ENCODE measurements at places on chromosomes 13 and 19.

- DNase-seq: no peak
Measured at GRCh38 chr19:35149463-35149862, 5.1 kb upstream of the FXYD5 start.

- no peak for DNase-seq
Measured at GRCh38 chr19:47725759-47726401, 12.7 kb downstream of the EHD2 start.

DNA sequence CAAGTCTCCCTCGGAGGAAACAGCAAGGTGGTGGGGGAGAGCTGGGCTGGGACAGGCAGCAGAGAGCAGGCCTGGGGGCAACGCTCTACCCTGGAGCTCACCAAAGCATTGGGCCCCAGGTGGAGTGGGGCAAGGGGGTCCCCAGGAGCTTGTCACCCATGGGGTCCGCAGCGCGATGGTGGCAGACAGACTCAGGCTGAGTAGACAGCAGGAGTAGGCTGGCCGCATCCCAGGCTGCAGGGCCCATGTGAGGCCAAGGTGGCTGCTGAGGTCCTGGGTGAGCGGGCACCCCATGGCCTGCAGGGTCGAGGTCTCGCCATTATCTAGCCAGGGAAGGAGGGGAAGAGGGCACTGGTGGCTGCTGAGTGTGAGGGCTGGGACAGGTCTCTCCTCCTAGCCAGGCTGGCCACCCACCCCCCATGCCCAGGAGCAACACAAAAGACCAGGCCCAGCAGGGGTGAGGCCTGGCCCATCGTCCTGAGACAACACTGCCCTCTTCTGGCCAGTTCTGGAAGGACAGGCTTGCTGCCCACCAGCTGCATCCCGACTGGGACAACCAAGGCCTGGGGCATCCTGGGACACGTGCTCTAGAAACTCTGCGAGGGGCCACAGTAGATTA is 33.1 kb downstream of the CEBPG start:
- DNase-seq: peak; percentile 43

- no peak for DNase-seq
Measured at GRCh38 chr13:102862624-102863210, 16.9 kb downstream of the ERCC5 start.

- DNase-seq: no peak
Measured at GRCh38 chr13:111171629-111172028, 56.5 kb downstream of the ARHGEF7 start.

GRCh38 chr13:111949311-111949710 is 117.6 kb upstream of the SOX1 start:
- DNase-seq: no peak

- DNase-seq: no peak
Measured at GRCh38 chr13:42477596-42478190, 96.3 kb upstream of the TNFSF11 start.

DNA sequence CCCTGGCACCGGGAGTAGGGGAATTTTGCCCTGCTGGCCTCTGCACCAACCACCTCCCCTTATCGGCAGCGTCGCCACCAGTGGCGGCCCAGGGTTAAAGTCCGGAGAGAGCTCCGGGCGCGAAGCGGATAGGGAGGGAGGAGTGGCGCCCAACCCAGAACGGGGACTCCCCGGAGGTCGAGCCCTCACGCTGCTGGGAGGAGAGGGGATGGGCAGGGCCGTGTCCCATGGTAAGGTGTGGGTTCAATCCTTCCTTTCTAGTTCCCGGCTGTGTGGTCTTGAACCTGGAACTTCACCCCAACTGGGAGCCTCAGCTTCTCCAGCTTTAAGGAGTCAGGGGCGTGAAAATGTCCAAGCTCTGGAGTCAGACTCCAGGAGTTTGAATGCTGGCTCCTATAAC is 23.3 kb upstream of the BCL3 start:
- no peak for DNase-seq

GRCh38 chr19:5492635-5493409 is 37.6 kb downstream of the ZNRF4 start:
- DNase-seq: no peak

DNA sequence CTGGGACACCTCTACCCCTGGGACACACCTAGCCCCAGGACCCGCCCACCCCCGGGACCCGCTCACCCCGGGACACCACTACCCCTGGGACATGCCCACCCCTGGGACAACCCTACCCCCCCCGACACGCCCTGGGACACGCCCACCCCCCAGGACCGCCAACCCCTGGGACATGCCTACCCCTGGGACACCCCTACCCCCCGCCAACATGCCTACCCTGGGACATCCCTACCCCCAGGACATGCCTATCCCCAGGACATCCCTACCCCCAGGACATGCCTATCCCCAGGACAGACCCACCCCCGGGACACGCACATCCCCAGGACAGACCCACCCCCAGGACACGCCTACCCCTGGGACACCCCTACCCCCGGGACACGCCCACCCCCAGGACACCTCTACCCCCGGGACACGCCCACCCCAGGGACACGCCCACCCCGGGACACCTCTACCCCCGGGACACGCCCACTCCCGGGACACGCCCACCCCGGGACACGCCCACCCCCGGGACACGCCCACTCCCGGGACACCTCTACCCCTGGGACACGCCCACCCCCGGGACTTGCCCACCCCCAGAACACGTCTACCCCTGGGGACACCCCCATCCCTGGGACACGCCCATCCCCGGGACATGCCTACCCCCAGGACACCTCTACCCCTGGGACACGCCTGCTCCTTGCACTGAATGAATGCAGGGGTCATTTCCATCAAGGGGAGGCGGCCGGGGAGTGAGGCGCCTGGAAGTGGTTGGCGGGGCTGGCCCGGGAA is 32.3 kb downstream of the ADPRHL1 start:
- DNase-seq: no peak

GRCh38 chr13:29902632-29903305 is 52.4 kb upstream of the UBL3 start:
- no peak for DNase-seq

DNA sequence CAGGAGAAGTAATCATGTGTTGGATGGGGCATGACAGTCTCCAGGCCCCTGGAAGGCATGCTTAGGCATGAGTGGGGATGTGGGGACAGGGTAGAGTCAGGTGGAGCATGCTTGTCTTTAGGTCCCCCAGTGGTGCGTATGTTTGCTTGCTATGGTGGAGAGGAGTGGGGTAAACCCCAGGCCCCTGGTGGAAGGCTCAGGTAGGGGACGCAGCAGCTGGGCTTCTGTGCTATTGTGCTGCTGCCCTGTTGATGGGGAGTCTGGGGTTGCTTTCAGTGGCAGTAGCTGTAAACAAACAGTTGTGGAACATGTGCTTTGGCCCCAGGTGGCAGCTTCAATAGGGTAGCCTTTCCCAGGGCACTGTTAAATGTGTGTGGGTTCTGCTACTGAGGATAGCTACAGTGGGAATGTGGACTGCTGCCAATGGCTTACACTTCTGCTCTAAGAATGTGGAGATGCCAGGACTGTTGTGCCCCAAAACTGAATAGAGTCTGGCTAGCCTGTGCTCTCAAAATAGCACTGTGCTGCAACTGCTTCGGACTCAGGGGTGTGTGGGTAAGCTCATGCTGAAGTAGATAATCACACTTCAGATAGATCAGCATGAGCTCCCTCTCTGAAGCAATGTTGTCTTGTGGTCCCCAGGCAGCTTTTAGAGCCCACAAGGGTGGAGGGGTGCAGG is 1257.3 kb downstream of the DIAPH3 start:
- no peak for DNase-seq

DNA sequence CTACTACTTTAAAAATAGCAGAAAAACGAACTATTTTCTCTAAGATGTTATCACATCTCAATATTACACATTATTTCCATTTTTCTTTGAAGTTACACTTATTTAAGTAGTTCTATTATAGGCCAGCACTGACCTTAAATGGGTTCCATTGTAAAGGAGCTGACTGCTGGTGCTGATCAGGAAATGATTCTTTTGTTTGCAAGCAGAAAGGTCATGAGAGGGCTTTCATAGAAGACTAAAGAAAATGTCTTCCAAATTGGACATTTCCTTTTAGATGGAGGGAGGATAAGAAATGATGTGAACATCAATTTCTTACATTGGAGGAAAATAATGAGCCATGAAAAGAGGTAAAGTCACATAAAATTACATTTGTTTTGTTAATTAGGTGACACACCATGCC is 96.2 kb downstream of the SUCLA2 start:
- DNase-seq: no peak

- DNase-seq: no peak
Measured at GRCh38 chr19:1782521-1782920, 29.2 kb downstream of the ONECUT3 start.

DNA sequence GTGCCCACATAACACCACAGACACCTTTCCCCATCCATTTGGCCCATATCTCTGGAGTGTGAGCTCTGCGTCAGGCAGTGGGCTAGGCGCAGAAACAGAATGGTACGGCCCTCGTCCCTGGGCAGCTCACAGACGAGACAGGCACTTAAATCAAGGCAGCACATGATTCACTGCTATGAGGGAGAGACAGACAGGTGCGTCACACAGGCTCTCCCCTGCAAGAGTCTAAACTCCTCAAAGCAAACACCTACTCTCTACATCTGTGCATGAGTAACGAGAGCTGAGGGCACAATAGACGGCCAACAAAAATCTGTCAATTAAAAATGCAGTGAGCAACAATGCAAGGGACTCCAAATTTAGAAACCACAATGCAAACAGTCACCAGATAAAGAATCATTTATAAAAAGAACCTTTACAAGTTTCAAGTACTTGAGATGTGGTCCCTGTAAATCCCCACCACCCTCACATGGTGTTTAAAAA is 348.9 kb downstream of the UQCRFS1 start:
- no peak for DNase-seq

- DNase-seq: no peak
Measured at GRCh38 chr19:8138201-8138600, 11.2 kb downstream of the FBN3 start.

DNA sequence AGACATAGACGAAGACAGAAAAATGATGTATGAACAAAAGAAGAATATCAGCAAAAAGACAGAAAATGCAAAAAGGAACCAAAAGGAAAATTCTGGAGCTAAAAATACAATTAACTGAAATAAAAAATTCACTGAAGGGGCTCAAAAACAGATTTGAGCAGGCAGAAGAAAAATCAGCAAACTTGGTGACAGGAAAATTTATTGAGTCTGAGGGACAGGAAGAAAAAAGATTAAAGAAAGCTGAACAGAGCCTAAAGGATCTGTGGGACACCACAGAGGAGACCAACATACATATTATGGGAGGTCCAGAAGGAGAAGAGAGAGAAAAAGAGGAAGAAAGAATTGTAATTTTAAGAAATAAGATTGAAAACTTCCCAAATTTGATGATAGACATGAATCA is 7.4 kb upstream of the LSR start:
- no peak for DNase-seq

DNA sequence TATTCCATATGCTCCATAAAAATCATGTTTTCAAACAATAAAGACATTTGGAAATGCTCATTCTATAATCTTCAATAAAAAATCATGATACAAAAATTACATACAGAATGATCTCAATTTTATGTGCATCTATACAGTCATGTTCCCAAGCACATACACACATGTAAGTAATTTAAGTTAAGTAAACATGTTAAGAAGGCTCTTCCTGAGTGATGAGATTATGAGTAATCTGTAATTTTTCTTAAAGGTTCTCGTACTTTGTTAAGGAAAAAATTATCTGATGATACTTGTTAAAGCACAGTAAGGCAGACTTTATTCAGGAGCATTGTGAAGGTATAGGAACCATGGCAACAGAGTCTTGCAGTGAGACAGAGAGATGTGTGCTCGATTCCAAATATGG is 30.0 kb upstream of the DLEU7 start:
- no peak for DNase-seq

- DNase-seq: no peak
Measured at GRCh38 chr13:26255691-26256277, 1.9 kb downstream of the CDK8 start.

DNA sequence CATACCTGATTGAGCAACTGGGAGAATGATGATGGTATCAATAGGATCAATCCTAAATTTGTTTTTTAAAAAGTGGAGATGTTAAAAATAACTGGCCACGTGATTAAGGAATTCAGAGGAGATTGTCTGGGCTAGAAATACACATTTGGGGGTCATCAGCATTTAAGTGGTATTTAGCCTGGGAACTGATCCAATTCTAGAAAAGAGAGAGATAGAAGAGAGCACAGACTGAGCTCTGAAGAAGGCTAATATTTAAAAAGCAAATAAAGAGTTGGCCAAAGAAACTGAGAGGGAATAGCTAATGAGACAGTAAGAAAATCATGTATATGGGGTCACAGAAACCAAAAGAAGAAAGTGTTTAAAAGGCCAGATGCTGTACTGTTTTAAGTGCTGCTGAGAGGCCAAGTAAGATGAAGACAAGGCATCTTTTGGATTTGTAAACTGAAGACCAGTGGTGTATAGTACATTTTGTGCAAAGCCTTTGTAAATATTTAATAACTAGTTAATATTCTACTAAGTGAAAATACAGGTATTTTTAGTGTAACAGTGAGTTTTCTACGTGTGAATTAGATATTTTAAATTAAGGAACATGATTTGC is 40.2 kb downstream of the UBL3 start:
- DNase-seq: no peak

DNA sequence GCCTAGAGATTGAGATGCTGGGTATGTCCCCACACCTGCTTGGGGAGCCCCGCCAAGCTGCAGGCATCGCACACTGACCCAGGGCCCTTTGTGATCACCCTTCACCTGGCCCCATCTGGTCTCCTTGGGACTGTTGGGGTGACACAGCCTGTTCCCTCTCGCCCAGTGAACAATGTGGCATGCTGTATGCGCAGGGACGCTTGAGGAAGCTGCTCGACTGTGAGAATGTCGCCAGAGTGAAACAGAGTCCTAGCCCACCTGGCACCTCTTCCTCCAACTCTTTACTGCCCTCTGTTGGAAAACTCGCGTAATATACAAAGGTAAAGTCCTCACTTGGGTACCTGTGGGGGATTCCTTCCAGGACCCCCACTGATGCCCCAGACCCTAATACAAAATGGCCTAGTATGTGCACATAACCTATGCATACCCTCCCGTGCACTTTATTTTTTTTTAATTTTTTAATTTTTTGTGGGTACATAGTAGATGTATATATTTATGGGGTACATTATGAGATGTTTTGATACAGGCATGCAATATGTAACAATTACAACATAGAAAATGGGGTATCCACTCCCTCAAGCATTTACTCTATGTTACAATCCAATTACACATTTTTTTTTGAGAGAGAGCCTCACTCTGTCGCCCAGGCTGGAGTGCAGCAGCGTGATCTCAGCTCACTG is 9.0 kb downstream of the BLOC1S3 start:
- no peak for DNase-seq

- no peak for DNase-seq
Measured at GRCh38 chr13:40682449-40683240, 16.2 kb upstream of the FOXO1 start.

GRCh38 chr19:2166741-2167738 is 3.3 kb downstream of the DOT1L start:
- no peak for DNase-seq

Measured in GOT3 (cell line).